ENCODE measurements at places on chromosomes 1 and 21.

- no peak for DNase-seq
These were observed 10.1 kb upstream of the PADI1 start for GRCh38 chr1:17194615-17195528.

DNA sequence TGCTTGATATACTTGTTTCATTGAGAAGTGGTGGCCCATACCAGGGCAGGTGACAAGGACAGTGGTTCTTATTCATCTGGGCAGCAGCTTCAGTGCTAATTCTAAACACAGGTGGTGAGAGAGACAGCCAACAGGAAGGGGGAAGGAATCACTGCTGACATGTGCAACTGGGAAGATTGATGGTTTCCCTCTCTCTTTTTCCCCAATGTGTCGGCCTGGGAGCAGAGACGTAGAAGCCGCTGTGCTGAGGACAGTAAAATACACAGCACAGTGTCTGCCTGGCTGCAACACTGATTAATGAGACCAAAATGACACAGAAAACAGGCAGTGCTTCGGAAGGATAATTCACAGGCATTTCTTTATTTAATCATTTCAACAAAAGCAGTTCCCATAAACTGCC, 48.8 kb downstream of the WARS2 start:
- no peak for DNase-seq

- no peak for DNase-seq
These were observed 119.1 kb upstream of the RUNX3 start for GRCh38 chr1:25049190-25049589.

- DNase-seq, result no peak
These were observed 95.4 kb upstream of the ERRFI1 start for GRCh38 chr1:8121261-8122159.

- DNase-seq, result no peak
These were observed 158.8 kb downstream of the URB2 start for GRCh38 chr1:229784834-229785233.

DNA sequence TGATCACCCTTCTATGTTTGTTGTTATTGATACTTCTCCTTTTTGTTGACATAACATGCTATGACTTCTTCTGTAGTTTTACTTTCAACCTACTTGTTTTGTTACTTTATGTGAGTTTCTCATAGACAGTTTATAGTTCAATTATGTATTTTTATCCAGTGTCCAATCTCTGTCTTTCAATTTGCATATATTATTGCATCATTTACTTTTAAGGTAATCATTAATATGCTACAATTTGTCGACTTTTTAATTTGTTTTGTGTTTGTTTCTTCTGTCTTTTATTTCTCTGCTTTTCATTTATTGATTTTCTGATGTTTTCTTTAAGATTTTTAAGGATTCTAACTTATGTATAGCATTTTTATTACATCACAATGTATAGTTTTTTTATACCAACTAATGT, 10.3 kb downstream of the OR13G1 start:
- DNase-seq, result no peak
